Brain (organoid and tissue), 16 donors: ENCODE measurements at places on chromosomes 6 and 20. TPM values are rescaled to one million over a fixed set of nuclear protein-coding genes. Genes with fewer than 3 reads are reported as not detected.

SCRT2 gene
- polyA plus RNA-seq, result 0.98 TPM

BMP6 gene
- 7.1 TPM for polyA plus RNA-seq

HEY2 gene
- polyA plus RNA-seq, result 2.5 TPM

ADGRF4 gene
- not detected for polyA plus RNA-seq

WFDC12 gene
- not detected for polyA plus RNA-seq
